ENCODE measurements at places on chromosomes 13 and 19.

DNA sequence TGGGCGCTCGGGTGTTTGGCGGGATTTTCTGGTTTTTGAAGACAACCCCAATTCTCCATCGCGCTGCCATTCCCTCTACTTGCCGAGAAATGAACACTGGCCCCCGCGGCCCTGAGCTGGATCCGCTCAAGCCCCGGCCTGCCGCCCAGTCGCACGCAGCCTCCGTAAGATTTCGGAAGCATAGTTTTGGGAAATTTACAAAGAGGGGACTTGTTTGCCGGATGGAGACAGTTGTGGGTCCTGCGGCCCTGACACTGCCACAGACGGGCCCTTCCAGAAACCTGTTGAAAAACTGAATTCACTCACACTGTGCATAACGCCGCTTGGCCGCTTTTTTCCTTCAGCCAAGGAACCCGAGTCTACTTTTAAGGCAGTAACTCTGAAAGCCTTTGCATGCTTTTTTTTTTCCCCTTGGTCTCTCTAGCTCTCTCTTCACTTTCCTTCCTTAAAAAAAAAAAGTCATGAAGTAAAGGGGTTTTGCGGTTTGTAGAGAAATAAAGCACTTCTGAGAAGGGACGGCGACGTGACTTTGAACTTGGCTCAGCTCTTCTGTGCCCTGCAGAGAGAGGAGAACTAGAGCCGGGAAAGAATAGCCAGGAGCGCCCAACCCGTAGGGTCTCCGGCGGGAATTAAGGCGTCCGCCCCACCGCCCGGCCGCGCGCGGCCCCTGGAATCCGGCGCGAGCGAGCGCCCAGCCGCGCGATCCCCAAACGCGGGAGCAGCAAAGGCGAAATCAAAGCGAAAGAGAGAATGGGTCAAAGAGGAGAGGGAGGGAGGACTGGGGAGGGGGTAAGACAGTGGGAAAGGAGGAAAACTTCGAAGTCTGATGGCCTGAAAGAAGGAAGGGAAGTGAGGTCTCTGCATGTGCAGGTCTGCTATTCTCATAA, 3.4 kb upstream of the ZIC2 start:
- DNase-seq = no peak

DNA sequence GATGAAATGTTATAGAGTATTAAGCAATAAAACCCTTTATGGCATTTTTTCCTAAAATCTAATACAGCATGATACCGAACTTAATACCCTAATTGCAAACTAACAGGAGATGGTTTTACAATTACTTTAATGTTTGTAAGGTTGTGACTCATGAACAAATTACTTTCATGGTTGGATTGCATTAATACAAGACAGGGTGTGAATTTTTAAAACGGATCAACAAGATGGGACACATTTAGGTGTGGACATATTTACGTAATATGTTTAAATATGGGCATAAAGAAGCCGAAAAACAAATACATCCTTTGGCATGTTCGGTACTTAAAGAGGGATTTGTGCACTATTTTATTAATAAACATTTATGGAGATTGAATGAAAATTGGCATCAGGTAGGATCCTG, 168.3 kb upstream of the SPRY2 start:
- no peak for DNase-seq

- DNase-seq = no peak
Measured at GRCh38 chr13:110520431-110521295, 40.9 kb downstream of the RAB20 start.

- no peak for DNase-seq
Measured at GRCh38 chr19:51702825-51703574, 9.9 kb downstream of the SPACA6 start.

- no peak for DNase-seq
Measured at GRCh38 chr19:54299126-54299498, 13.9 kb downstream of the LILRA5 start.

DNA sequence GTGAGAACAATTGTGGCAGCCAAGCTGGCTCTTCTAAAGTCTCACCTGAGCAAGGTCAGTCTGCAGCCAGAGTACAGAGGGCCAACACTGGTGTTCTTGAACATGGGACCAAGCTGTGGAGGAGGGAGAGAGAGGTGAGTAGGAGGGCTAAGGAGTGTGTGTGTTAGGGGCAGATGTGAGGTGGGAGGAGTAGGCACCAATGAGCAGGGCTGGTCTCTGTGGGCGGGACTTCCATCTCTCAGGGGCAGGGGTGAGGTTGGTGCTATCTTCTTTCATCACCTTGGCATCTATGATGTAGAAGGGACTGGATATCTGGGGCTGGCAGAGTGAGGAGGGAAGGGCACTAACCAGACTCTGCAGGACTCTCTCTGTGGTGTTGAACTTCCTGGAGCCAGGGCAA, 72.4 kb downstream of the MBD3L1 start:
- no peak for DNase-seq

- DNase-seq = no peak
Measured at GRCh38 chr19:30659638-30660037, 287.5 kb downstream of the ZNF536 start.

GRCh38 chr13:112636401-112636975, 48.5 kb upstream of the TUBGCP3 start:
- no peak for DNase-seq

- DNase-seq = no peak
Measured at GRCh38 chr19:39969681-39970424, 1.1 kb upstream of the PSMC4 start.

DNA sequence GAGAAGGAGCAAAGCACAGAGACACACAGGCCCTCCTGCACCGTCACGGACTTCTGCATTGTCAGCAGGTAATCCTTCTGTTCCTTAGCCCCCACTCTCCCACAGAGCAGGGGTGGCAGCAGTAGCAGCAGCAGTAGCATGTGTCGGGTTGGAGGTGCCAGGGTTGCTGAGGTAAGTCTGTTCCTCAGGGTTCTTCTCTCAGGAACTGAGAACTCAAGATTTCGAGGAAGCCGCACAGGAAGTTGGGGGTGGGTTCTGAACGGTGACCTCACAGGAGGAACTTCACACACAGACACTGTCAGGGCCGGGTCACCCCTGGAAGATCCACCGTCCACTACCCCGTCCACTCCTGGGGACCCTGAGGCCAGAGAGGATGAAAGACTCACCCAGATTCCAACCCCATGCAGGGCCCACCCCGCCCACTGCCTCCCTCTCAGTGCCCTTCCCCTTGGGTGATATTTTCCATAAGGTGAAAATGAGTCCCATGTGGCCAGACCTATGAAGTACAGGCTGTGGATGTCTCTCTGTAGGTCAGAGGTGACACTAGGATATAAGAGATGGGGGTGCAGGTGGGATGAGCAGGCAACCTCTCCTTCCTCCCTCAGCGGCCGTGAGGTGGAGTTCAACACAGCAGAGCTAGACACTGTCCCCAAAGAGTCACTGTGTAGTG, at the start of gene SIGLEC12:
Gene SIGLEC12, minus strand, starts transcription at position 207 of the 670 bp plus-strand sequence. Its CDS starts 67 bp downstream, at position 140.
- DNase-seq = no peak

GRCh38 chr13:101773062-101773461, 320.6 kb downstream of the ITGBL1 start:
- DNase-seq = no peak

DNA sequence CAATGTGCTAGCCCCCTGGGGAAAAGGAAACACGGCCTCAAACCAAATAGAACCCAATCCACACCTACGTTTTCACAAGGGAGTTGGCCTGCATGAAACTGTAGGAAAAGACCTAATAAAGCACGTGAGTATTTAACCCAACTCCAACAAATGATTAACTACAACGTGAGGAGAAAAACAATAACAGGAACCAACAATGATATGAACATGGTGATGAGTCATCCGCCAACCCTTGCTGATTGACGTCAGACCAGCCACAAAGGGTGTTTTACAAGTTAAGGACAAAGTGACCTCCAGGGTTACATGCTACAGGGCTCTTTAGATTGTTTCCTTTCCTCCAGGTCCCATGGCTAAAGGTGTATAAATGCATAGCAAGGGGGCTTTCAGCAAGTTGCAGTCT, 460.5 kb downstream of the COG6 start:
- peak; percentile 73 for DNase-seq

GRCh38 chr19:590750-591098, 1.0 kb downstream of the HCN2 start:
- no peak for DNase-seq

DNA sequence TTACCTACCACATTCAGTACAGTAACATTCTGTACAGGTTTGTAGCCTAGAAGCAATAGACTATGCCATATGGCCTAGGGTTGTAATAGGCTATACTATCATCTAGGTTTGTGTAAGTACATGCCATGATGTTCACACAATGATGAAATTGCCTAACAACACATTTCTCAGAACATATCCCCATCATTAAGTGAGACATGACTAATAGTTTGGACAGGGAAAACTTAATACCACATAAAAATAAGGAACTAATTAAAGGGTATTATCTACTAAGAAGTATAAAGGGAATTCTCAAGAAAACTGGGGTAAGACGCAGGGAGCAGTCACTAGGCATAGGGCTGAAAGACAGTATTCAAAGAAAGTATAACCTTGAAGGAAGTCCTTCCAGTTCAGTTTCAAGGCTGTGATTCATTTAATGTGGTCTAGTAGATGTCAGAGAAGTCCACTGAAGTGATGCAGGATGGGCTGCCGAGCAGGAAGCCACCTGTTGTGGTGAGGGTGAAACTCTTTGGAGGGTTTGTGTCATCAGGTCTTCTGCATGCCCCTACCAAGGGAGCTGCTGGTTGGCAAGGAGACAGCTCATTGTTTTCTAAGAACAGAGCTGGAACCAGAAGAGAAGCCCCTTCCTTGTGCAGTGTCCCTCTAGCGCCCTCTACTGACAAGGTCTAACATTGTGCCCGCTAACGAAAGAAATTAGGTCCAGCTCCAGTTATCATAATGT, 122.9 kb downstream of the OLFM4 start:
- peak; percentile 43 for DNase-seq

DNA sequence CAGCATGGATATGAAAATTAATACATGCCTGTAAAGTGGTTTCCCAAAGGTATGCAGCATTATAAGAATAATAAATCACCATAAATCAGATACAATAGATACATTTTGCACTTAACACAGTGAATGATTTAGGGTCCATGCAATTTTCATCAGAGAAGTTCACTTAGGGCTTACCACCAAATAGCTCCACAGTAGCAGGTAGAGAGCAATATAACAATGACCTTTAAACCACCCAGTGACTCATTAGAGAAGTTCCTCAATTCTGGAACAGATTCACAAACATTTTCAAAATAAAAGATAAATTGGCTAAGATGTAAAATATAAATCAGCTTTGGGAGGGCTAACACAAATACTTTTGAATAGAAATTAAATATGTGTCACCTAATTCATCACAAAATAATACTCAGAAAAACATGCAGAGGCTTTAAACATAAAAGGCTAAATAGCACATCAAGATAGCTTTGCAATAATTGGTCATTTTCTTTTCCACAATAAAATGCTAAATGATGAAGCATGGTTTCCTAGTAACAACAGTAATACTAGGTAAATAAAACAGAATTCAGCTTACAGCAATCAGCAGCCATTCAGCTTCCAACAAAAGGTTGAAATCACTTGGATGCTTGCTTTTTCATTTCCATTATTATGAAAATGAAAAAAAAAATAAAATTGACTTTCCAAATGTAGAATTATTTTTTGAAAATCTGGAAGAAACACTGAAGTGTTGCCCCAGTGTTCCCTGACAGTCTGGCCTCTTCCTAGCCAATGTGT, 84.3 kb upstream of the NBEA start:
- DNase-seq = no peak

- DNase-seq = no peak
Measured at GRCh38 chr19:16945364-16945714, 56.5 kb downstream of the F2RL3 start.

DNA sequence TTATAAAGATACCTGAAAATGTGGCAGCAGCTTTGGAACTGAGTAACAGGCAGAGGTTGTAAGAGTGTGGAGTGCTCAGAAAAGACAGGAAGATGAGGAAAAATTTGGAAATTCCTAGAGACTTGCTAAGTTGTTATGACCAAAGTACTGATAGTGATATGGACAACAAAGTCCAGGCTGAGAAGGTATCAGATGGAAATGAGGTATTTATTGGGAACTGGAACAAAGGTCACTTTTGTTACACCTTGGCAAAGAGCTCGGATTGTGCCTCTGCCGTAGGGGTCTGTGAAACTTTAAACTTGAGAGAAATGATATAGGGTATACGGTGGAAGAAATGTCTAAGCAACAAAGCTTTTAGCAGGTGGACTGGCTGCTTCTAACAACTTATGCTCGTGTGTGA, 419.9 kb downstream of the PCDH17 start:
- DNase-seq = no peak

GRCh38 chr13:71851498-71852409, 15.2 kb downstream of the DACH1 start:
- DNase-seq = no peak

GRCh38 chr13:48561466-48562235, 28.8 kb upstream of the RCBTB2 start:
- no peak for DNase-seq

- no peak for DNase-seq
Measured at GRCh38 chr13:110244071-110244830, 62.7 kb downstream of the COL4A1 start.

DNA sequence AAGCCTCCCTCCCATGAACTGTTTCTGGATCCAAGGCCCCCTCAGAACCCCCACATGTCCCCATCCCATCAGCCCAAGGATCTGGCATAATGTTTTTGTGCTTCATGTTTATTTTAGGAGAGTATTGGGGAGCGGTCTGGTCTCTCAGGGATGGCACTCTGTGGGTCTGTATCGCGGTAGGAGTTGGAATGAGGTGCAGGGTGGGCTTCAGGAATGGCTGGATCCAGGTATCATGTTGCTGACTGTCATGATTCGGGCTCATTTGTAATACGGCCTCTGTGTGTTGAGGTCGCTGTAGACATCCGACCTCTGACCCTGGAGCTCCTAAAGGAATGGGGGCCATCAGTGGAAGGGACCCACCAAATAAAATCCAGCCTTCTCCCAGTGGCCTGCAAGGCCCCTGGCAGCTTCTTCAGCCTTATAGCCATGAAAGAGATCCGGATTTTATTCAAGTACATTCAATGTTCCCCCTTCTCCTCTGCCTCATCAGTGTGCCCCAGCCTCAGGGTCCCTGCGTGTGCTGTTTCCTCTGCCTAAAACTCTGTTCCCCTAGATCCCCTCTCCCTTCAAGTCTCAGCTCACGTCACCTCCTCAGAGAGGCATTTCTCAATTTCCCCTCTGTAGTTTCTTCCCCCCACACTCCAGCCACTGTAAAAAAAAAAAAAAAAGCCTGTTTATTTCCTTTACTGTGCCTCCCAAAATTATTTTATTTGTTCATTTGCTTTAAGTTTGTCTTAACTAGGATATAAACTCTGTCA, 2.2 kb downstream of the HCST start:
- DNase-seq = no peak

DNA sequence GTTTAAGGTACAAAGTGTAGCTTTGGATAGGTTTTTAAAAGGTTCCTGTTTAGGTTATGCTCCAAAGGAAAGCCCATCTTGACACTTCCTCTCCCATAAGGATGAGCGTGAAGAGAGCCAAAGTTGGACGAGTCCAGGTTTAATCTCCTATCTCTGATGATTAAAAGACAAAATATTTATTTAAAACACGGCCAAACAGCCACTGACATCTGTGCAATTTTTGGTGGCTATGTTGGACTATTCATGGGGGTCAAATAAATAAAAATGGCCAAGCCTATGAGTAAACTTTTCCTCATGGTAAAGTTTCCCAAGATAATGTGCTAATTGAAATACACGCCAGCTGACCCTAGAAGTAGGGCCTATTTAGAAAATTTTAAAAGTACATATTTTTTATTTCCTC, 69.0 kb upstream of the DOCK9 start:
- DNase-seq = no peak
